ENCODE measurements at places on chromosomes 3 and 15. TPM values are rescaled to one million over a fixed set of nuclear protein-coding genes. Genes with fewer than 3 reads are reported as not detected.

- DNase-seq: no peak
These were observed 41.6 kb downstream of the WDR76 start for GRCh38 chr15:43868406-43868805.

DNA sequence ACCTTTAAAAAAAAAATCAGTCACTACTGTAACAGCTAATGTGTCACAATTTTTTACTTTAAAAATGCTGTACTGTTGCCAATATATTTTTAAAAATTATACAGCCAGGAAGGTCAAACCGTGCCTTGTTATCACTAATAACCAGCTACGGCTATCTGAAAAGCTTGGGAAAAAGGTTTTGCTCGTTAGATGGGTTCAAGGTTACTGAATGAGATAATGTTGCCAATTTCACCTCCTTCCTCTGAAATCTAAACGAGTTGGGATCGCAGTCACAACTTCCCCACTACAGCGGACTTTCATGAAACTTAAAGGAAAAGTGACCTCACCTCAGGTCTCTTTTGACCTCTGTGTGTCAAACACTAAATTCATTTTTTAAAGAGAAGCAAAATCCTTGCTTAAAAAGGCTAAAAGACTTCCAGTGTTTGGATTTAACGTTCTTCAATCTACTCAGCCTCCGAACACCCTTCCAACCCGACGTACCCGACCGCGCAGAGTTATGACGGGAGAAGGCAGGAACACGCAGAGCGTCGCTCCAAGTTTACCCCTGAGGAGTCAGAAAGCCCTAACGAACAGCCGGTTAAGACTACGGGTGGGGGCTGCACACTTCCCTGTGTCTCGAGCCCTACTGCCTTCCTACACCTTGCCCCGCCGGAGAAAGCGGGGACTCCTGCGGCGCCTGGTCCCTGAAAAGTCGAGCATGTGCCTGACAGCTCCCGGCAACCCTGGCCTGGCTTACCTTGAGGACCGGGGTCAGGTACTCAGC, 860 bp downstream of the ATG3 start:
- no peak for DNase-seq

DNA sequence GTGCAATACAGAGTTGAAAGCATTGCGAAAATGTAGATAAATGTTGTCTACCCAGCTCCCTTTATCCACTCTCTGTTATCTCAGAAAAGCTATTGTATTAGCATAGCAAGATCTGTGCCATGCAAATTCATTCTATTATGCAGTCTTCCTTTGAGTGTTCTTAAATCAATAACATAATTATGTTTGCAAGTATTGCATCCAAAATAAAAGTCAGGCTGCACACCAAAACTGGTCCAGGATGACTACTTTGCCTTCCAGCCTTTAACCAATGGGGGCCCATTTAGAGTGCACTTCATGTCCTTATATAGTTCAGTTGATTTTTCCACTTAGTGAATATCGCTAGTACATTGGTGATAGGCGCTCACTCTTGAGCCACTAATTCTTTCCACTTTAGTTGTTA, 107.4 kb upstream of the MLF1 start:
- no peak for DNase-seq

DNA sequence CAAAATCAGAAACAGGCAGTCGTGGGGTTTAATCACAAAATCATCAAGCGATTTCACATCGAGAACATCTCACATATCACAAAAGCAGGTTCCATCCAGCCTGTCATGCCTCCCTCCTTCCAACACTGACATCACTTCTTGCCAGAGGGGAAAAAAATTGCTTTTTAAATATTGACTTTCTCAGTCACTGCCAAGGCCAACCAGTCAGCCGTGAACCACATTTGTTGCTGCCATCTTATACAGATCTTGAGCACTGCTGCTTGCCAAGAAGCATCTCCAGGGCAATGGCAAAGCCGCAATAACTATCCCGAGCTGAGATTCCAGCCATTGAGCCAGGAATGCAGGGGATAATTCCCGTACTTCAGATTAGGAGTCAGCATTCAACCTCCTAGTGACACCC, 174.6 kb downstream of the ANXA2 start:
- no peak for DNase-seq

DNA sequence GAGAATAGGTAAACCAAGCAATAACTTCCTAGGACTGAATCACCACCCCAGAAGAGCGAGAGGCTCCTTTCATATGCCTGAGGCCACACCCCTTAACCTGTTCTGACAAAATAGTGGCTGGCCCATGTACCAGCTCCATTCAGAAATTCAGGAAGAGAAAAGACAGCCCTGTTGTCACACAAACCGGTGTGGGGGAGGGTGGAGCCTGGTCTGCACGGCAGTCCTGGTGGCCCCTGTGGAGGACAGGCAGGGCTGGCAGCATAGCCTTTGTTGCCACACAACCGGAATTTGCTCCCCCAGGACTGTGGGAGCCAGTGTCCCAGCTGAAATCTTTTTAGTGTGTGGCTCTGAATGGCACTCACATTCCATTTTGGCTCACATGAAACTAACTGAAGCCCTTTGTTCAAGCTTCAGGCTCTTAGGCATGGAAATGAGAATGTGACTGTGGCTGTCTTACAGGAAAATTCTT, 23.8 kb downstream of the RLBP1 start:
- no peak for DNase-seq

- no peak for DNase-seq
These were observed 57.1 kb upstream of the CMTM8 start for GRCh38 chr3:32181365-32181764.

DNA sequence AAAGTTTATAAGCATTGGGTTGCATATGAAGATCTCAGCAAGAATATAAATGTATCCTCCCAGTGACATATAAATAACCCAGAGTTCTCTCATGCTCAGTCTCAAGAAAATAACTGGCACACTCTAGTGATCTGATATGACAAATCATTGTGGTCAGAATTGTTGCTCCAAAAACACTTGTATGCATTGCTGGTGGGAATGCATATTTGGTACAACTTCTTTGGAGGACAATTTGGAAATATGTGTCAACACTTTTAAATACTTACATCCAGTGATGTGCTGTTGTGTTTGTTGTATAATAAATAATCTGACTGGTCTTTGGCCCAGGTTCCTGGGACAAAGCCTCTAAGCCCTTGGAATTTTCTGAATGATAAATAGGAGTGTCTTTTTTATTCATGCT, 66.7 kb upstream of the STT3B start:
- DNase-seq: no peak

DNA sequence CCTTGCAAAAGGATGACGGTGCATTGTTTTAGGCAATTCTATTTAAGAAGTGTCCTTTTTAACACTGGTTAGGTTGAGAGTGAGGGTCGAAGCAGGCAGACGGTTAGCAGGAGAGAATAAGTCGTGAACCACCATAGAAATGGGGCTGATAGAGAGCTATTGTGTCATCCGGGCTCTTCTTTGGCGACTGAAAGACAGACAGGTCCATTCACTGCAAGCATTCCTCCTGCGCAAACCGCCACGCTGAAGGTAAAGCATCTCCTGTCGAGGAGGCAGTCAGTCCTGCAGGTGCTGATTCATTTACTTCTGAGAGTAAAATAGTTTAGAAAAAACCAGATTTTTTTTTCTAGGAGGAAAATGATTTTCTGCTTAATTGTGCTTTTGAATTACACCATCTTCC, 1002.8 kb upstream of the NR2F2 start:
- DNase-seq: no peak

DNA sequence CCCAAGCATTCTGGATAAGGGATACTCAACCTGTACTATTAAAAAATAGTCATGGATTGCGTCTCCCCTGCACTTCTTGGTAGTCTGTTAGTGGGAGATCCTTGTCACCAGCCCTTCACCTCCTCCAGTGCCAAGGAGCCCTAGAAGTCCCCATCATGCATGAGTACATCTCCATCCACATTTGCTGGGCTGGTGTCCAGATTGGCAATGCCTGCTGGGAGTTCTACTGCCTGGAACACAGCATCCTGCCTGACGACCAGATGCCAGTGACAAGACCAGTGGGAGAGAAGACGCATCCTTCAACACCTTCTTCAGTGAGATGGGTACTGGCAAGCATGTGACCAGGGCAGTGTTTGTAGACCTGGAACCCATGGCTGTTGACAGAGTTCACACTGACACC, 85.7 kb downstream of the ADAMTSL3 start:
- no peak for DNase-seq

- DNase-seq: no peak
These were observed 10.2 kb upstream of the APBA2 start for GRCh38 chr15:28875461-28876000.

GRCh38 chr15:25465835-25466234, 27.0 kb upstream of the UBE3A start:
- DNase-seq: no peak

DNA sequence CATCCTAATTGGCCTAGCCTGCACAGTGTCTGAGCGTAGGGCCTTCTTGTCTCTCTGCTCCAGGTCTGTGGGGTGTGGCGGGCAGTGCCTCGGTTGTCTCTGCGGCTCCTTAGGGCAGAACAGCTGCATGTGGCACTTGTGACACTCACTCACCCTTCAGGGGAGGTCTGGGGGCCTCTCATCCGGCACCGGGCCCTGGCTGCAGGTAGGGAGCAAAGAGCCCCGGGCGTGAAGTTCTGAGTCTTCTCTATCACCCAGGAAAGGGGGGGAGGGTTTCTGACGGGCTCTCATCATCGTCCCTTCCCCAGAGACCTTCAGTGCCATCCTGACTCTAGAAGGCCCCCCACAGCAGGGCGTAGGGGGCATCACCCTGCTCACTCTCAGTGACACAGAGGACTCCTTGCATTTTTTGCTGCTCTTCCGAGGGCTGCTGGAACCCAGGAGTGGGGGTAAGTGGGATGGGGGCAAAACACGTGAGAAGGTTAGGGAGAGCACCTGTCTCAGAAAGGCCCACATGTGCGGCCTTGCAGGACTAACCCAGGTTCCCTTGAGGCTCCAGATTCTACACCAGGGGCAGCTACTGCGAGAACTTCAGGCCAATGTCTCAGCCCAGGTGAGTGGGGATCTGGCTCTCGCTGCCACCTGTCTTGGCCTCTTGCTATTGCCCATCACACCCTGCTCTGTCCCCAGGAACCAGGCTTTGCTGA, 2.6 kb downstream of the CHRD start:
- no peak for DNase-seq

DNA sequence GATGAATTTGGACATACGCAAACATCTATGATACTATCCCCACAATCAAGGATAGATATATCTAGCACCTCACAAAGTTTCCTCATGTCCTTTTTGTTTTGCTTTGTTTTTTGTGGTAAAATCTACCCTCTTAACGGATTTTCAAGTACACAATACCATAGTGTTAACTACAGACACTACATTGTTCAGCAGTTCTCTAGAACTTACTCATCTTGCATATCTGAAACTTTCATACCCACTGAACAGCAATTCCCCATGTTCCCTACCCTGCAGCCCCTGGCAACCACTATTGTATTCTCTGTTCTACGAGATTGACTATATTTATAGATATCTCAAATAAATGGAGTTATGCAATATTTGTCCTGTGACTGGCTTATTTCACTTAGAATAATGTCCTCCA, 58.1 kb upstream of the TJP1 start:
- DNase-seq: no peak

DNA sequence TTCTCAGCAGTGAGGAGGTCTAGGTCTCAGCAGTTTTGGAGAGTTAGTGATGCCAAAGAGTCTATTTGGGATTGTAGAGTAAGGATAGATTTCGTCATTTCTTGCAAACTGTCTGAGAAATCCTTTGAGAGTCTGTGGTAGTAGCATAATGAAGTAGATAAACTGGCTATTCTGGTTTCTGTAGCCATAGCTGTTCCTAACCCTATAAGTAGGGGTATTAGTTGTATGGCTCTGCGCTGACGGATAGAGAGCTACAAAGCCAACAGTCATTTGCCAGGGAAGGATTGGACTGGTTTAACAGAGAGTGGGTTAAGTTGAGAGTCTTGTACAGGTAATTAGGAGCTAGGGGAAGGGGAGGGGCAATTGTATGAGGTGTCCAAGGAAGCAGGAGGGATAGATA, 50.6 kb downstream of the KLHDC8B start:
- no peak for DNase-seq

DNA sequence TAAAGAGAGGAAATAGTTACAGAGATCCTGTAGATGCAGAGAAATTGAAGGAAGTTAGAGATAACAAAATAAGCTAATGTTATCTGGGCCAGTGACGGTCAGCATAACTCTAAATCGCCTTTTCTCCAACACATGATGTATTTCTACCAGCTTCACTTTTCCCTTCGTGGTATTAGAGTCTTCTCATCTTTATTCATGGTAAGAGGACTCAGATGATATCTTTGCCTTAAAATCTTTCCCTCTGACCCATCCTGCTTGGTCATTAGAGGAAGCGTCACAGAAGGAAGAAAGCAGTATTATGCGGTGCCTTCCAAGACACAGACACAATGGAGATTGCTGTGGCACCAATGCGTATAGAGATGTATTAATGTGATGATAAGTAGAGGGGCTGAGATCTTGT, 320.7 kb upstream of the GOLIM4 start:
- no peak for DNase-seq

GRCh38 chr3:67509471-67510075, 144.8 kb downstream of the SUCLG2 start:
- no peak for DNase-seq

DNA sequence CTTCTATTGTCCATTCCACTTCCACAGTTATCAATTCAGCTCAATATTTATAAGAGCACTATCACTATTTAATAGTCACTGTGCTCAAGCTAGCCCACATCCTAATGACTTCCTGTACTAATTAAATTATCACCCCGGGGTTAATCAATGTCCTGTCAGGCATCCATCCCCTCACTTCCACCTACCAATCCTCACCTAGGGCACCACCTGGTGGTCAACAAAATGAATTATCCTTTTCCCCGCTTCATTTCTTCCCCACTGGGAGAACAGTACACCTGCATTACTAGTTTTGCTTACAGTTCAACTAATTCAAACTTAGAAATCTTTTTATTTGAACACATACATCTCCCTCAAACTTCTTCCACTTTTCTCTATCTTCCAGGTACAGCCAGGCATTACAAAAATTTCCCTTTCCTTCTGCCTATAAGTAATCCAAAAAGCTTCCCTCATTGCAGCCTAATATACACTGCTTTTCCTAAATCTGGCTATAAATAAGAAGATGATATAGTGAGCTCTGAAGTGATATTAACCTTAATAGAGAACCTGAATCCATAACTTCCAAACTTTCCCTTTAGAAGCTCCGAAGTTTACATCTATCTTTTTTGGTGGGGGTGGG, 68.5 kb downstream of the TMCC1 start:
- DNase-seq: peak; percentile 27

The CFAP100 gene
- total RNA-seq: not detected

The ALDH1L1 gene
- total RNA-seq: not detected

The TRIM42 gene
- total RNA-seq: not detected

The CLSTN2 gene
- 1.6 TPM for total RNA-seq

The FBXL2 gene
- total RNA-seq: 31.0 TPM

The NR1D2 gene
- total RNA-seq: 13.0 TPM

The CLDN18 gene
- total RNA-seq: not detected

The PODXL2 gene
- total RNA-seq: 21.5 TPM

The IGSF10 gene
- total RNA-seq: 0.18 TPM

The KLHL40 gene
- total RNA-seq: not detected

The TRIM69 gene
- 12.0 TPM for total RNA-seq

The LNP1 gene
- 1.2 TPM for total RNA-seq

The SLC51A gene
- not detected for total RNA-seq
